Tibial nerve (tissue), 4 donors: ENCODE measurements at places on chromosomes 4 and X. TPM values are rescaled to one million over a fixed set of nuclear protein-coding genes. Genes with fewer than 3 reads are reported as not detected.

Gene TCEAL9
- 56.1 TPM for total RNA-seq

Gene PDE6B
- total RNA-seq: not detected

Gene PDGFC
- 24.0 TPM for total RNA-seq

Gene GAGE12H
- total RNA-seq: not detected

Gene TRPC5OS
- total RNA-seq: not detected

Gene CT45A3
- not detected for total RNA-seq

Gene SLC6A14
- total RNA-seq: not detected

Gene SMR3B
- total RNA-seq: not detected

Gene RADX
- 5.2 TPM for total RNA-seq

Gene DRP2
- total RNA-seq: 207 TPM

Gene RS1
- total RNA-seq: not detected

Gene MAGEA2
- total RNA-seq: not detected

Gene BTC
- total RNA-seq: 1.4 TPM

Gene C4orf33
- 10.9 TPM for total RNA-seq

Gene SH2D1A
- not detected for total RNA-seq

Gene RNF150
- total RNA-seq: 13.1 TPM

Gene DMP1
- total RNA-seq: not detected

Gene MTMR8
- total RNA-seq: 4.8 TPM

Gene SLC9A6
- 12.9 TPM for total RNA-seq

Gene PSMD10
- 46.1 TPM for total RNA-seq

Gene DOCK11
- 50.7 TPM for total RNA-seq

Gene PLK4
- total RNA-seq: 0.90 TPM

Gene H2AZ1
- 107 TPM for total RNA-seq

Gene NBDY
- 17.6 TPM for total RNA-seq

Gene RPS6KA6
- total RNA-seq: 4.3 TPM

Gene SEC31A
- total RNA-seq: 171 TPM

Gene TCEAL6
- total RNA-seq: not detected

Gene PLP1
- 727 TPM for total RNA-seq

Gene FAM9C
- total RNA-seq: not detected

Gene TKTL1
- not detected for total RNA-seq

Gene RBM47
- 22.8 TPM for total RNA-seq
